ENCODE measurements at places on chromosomes 5 and 9.

- no peak for DNase-seq
Measured at GRCh38 chr5:95780597-95780996, 41.9 kb downstream of the GLRX start.

DNA sequence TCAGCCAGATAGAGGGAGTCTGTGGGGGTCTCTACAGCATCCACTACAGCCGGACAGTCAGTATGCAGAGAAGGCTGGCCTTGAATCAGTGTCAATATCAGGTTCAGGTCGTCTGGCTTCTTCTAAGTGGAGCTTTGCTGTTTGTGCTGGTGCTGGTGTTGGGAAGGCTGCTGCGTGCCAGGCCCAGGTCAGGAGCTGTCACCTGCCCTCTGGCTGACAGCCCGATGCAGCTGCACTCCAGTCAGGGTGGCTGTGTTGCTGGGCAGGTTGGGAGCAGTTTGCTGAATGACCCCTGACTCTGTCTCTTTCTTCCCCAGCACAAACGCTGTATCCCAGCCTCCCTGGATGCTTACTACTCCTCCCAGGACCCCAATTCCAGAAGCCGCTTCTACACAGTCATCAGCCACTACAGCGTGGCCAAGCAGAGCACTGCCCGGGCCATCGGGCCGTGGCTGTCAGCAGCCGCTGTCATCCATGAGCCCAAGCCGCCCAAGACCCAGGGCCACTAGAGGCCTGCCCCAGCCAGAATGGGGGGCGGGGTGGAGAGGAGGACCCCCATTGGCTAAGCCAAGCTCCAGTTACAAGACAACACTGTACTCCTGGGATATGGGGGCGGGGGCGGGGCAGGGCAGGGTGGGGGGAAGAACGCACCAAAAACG, 61.6 kb downstream of the NSG2 start:
- DNase-seq: no peak

- DNase-seq: peak; percentile 99
Measured at GRCh38 chr5:177022386-177023302, at the start of gene ZNF346. TSS of gene ZNF346 (plus strand) at chr5:177022696. CDS start at chr5:177022739, 43 bp downstream.

DNA sequence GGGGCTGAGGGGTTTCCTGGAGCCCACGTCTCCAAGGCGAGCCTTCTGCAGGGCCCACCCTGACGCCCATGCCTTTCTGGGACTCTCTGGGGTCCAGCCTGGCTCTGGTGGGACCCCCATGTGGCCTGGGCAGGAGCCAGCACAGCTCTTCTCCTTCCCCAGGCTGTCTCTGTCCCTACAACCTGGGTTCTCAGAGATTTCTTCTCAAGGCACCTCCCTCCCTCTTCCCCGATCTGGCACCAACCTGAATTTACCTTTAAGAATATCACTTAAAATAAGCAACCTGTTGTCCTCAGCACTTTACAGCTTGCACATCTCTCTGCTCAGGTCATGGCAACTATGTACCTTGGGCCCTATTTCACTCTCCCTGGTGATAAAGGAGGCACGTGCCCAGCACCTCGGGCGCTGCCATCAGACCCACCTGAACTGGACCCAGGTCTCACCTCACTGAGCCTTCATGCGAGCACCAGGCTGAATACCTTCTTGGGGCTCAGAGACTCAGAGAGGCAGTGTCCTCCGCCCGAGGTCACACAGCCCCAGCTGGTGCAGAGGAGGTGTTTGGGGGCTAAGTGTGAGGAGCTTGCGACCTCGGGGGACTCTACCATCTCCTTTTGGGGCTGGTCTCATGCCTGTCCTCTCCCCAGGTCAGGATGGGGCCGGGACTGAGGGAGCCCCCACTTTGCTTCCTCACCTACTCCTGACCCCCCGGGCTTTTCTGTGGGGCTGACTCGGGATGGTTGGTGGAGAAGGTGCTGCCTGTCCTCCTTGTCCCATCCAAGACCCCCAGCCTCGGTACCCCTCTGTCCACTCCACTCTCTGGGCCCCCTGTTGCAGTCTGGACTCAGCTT, 217.7 kb downstream of the C9orf50 start:
- no peak for DNase-seq

DNA sequence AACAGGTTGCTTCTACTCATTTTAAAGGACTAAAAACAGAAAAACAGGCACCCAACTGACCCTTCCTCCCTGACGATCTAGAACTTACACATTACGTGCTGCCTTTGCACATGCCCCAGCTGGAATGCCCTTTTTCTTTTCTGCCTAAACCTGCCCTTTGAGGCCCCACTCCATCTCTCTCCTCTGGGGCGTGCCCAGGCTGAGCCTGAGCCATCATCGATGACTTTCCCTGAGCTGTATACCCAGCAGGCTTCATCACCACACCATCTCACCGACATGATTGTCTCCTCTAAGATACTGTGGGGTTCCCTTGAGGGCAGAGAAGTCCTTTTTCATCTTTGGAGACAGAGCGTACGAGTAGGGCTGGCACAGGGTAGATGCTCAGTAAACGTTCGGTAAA, 24.1 kb upstream of the GABBR2 start:
- no peak for DNase-seq

- DNase-seq: peak; percentile 85
Measured at GRCh38 chr9:33106827-33107621, 30.6 kb upstream of the SMU1 start.

DNA sequence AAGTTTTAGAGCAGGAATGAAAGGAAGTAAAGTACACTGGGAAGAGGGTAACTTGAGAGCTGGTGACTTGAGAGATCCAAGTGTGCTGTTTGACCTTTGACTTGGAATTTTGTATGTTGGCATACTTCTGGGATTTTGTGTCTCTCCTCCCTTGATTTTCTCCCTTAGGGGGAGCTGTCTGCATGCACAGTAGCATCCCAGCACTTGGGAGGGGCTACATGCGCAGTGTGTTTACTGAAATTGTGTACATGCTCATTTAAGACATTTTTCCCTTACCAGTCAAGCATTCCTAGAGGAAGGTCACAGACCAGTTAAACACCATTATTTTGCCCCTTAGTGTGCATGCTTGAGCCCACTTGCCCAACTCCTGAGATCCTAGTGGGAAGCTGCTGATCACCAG, 120.1 kb downstream of the ZNF622 start:
- no peak for DNase-seq

DNA sequence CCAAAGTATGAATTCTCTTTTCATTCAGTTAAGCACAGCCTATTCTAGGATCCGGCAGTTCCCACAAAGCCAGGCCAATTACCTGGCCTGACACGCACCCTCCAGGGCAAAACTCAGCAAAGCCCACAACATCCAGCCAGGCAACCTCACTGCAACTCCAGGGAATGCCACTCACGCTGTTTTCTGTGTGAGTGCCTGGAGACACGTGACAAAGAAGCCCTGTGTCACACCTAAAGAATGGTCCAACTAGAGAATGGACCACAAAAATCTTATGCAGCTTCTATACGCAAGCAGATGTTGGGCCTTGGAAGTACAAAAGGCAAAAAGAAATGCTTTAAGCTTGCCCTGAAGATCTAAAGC, 20.2 kb downstream of the RETREG1 start:
- peak; percentile 72 for DNase-seq

DNA sequence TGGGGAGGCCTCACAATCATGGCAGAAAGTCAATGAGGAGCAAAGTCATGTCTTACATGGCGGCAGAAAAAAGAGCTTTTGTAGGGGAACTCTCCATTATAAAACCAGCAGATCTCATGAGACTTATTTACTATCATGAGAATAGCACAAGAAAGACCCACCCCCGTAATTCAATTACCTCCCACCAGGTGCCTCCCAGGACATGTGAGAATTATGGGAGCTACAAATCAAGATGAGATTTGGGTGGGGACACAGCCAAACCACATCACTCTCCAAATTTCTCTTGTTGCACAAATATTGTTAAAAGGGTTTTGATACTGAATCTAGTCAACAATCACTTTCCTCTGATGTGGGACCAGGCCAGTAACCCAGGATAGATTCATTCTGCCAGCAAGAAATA, 1176.1 kb downstream of the CDH9 start:
- DNase-seq: no peak

- DNase-seq: no peak
Measured at GRCh38 chr5:96065685-96066385, 104.2 kb upstream of the ELL2 start.

- peak; percentile 84 for DNase-seq
Measured at GRCh38 chr9:93450945-93451815, at the start of gene FAM120A. TSS of gene FAM120A (plus strand) at chr9:93451685. CDS start at chr9:93451916, 231 bp downstream.

GRCh38 chr5:5363045-5363444, 59.4 kb upstream of the ICE1 start:
- no peak for DNase-seq

DNA sequence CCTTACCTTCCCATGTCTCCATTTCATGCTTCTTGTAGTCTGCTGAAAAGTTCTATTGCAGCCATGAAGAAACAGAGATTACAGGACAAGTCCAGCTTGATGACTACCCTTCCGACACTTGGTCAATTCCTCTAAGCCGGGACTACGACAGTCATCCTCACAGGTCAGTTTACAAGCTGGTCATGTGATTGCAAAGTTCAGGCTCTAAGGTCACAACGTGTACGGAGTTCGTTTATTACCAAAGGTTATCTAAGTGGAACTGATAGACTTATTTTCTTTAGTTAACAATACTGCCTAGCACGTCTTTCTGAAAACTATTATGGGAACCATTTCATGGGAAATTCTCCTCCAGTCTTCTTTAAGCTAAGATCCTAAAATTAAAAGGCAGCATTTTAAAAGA, 88.5 kb upstream of the NR5A1 start:
- DNase-seq: no peak

GRCh38 chr9:70613024-70613768, 198.7 kb upstream of the KLF9 start:
- no peak for DNase-seq

Measured in AG08395 (cell line).